ENCODE measurements at places on chromosomes 7 and 10.
A peak's percentile ranks its signal among the peaks of the same experiment; 100 is the strongest.

GRCh38 chr7:135774284-135774683, 25.7 kb upstream of the FAM180A start:
- DNase-seq: peak; percentile 96

DNA sequence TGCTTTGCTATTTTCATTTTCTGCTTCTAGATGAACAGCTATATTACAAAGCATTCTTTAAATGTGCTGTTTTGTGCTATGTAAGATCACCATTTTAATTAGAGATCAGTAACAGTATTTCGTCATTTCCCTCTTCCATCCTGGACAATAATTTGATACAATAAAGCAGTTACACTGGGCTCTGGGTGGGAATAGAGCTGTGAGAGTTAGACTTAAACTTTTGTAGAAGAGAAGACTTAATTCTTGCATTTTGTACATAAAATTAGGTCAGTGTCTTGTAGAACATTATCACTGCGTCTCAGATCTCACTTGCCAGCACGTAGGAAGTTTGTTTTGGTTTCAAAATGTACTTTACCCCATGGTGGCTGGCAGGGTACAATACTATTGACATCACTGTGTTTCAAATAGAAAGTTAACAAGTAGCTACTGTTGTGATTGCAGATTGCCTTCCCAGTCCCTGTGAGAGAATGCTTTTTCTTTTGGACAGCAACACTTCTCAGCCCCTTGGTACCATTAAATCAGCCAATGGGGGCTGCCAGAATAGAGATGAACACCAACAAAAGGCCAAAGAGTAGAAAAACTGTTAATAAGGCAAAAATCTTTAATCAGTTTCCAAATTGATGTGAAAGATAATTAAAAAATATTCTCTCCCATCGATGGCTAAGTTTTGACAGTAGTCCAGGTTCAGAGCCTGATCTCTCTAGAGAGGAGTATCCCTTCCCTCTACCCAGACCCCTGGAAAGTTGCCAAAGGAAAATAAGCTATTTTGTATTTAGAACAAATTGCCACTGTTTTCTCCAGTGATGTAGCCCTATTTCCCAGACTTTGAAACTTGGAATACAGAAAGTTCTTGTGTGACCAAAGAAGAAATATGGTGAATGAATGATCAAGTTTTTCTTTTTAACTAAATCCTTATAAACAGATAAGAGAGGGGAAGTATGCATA, 35.1 kb downstream of the SMNDC1 start:
- DNase-seq: no peak

GRCh38 chr7:12504149-12504548, 66.4 kb upstream of the SCIN start:
- DNase-seq: no peak

DNA sequence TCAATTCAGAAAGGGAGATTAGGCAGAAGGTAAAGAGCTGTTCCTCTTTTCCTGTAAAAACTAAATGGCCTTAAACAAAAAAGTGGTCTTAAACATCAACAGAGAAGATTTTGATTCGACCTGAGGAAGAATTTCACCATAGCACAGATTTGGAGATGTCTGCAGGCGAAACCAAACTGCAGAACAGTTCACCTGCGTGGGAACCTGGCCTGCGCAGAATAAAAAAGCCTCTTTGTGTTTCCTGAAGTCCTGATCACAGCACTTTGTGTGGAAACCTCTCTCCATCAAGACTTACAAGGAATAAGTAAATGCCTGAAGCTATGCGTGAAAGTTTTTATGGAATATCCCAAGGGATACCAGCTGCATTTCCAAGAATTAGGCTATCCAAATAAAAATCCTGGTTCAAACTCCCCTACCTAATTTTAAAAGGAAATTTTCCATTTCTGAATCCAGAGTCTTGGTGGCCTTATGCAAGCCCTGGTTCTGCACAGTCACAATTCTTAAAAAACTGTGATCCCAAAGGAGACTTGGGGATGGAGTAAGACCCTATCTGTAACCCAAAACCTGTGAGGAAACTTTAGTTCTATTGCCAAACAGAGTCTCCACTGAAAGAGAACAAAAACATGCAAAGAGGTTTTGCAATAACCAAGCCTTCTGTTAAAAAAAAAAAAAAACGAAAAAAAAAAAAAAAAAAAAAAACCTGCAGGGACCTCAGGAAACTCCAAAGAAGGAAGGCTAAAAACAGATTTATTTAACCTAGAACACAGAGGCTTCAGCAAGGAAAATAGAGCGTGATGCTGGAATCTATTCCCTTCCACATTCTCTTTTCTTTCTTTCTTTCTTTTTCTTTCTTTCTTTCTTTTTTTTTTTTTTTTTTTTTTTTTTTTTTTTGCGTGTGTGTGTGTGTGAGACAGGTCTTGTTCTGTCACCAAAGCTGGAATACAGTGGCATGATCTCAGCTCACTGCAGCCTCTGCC, 10.4 kb downstream of the CALML3 start:
- no peak for DNase-seq

DNA sequence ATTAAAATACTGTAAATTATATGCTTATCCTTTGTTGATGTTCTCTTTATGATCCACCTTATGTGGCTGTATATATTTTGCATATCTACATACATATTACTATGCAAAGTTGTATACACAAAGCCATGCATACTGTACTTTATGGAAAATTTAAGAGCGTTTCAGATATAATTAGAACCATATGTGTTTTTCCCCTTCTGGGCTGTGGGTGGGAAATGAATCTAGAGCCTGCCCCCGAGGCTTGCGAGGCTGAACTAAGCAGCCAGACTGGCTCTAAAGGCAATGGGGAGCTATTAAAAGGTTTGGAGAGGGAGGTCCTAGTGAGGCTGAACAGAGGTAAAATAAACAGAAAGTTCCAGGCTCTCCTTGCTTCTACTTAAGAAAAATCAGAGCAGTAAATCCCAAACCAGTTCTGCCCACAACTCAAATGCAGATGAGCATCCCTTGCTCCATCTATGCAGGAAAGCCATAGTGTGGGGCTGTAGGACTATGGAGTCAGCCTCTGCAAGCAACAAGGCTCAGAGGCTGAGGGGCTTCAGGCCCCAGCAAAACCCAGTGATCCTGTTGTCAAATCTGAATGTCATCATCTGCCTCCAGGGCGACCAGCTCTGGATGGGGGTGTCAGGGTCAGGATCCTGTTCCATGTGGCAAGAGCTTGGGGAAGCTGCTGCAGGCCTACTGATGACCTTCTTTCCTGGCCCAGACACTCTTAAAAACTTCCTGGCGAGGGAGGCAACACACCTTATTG, 14.1 kb upstream of the DDIT4 start:
- DNase-seq: peak; percentile 47

- no peak for DNase-seq
Observed at GRCh38 chr7:8536431-8536830, 103.0 kb downstream of the NXPH1 start.

- DNase-seq: no peak
Observed at GRCh38 chr10:1116696-1117280, 60.6 kb downstream of the WDR37 start.
